ENCODE measurements at places on chromosomes 6 and 20.
A peak's percentile ranks its signal among the peaks of the same experiment; 100 is the strongest.

- no peak for DNase-seq
Observed at GRCh38 chr20:15319439-15319838, 982.0 kb upstream of the FLRT3 start.

- DNase-seq, result peak; percentile 93
Observed at GRCh38 chr20:37345339-37346235, at the start of gene SRC. Gene SRC, plus strand, starts transcription at chr20:37346140. Its CDS starts 38,014 bp downstream, at chr20:37384154.

GRCh38 chr20:6007529-6008103, 46.2 kb downstream of the LRRN4 start:
- no peak for DNase-seq

DNA sequence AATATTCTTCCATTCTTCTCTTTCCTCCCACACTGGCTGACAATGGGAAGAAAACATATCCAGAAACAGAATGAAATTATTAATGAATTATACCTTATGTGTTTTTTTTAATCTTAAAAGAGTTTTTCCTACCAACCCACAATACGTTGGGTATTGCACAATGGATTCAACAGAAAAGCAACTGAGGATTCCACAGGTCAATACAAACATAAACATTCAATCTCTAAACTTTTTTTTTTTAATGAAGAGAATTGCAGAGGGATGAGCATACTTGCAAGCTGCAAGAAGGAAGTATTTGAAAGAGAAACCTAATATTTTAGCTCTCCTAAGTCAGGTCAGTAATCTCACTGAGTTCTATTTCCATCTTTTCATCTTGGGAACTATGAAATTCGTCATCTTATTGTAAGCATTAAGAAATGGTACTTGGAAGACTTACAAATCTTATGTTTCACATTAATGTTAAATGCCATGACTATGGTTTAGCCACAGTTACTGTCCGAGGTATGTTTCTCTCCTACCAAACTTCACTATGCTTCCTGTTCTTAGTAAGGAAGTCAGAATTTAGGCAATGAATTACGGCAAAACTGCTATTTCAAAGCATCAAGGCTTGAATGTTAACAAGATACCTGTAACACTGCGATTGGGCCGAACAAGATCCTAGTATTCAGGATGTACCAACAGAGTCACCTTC, 100.8 kb downstream of the HIVEP2 start:
- DNase-seq, result no peak

- no peak for DNase-seq
Observed at GRCh38 chr20:1378735-1379125, 14.1 kb downstream of the FKBP1A start.

- DNase-seq, result no peak
Observed at GRCh38 chr6:13319891-13320564, 8.3 kb downstream of the TBC1D7 start.

- no peak for DNase-seq
Observed at GRCh38 chr6:24838081-24838480, 39.4 kb upstream of the ARMH2 start.

- no peak for DNase-seq
Observed at GRCh38 chr6:53651205-53651763, 14.3 kb downstream of the KLHL31 start.

DNA sequence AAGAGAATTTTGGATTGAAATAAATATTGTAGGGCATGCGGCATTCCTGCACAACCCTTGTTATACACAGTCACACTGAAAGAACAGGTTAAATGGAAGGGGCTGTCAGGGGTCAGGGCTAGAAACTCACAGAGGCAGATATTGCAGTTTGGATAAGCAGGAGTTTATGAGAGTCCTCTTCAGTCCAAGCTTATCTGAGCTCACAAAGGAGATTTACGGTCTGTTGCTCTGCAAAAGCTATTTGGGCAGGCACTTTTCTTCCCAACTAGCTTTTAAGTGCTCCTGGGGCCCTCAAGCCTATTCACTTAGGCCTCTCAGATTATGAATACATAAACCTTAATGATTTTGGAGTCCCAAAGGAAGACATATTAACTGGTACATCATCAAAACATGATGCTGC, 156.2 kb downstream of the SOX4 start:
- no peak for DNase-seq

GRCh38 chr20:36112112-36112511, 42.4 kb upstream of the EPB41L1 start:
- no peak for DNase-seq

DNA sequence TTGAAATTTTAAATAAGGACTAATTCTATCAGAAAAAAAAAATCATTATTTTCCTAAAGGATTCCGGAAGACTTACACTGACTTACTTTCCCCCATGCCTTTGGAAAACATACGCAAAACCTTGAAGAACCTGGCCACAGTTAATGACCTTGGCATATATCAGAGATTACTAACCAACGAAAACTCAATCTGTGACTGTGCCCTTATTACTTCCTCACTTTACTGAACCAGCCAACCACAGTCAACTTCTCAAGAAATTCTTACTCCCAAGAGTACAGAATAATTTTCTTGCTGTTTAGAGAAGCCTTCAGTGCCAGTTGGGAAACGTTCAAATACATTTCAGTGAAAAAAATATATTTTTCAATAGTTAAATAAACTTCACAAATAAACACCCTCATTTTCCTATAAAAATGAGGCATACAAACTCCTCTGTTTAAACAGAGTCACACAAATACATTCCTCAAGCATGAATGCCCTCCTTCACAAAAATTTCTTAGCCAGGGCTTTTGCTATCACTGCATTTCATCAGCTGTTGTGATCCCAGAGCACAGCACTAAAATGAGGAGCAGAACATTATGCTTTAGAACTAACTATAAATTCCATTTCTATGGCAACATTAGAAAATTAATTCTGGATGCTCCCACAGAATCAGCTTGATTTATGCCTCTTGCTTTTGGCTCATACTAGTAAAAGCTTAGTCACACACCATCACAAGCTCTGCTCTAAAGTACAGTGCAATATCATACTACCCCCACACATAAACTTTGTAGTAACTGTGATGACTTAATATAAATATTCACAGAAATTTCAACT, 117.6 kb downstream of the DST start:
- DNase-seq, result no peak

DNA sequence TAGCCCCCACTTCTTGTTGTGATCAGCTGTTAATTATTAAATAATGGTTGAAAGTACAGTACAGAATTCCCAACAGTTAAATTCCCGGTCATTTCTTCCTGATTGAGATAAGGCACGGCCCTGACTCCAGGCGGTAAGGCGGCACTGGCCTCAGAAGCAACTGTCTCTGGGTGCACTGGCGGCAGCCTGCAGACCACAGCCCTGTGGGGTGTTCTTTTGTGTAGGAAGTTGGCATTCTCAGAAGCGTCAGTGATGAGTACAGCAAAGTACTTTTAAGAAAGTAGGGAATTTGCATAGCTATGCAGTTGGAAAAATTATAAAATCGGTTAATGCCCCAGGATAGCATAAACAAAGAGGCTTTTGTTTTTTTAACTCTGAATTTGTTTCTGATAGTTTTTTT, 50.5 kb downstream of the SAMD5 start:
- DNase-seq, result no peak

DNA sequence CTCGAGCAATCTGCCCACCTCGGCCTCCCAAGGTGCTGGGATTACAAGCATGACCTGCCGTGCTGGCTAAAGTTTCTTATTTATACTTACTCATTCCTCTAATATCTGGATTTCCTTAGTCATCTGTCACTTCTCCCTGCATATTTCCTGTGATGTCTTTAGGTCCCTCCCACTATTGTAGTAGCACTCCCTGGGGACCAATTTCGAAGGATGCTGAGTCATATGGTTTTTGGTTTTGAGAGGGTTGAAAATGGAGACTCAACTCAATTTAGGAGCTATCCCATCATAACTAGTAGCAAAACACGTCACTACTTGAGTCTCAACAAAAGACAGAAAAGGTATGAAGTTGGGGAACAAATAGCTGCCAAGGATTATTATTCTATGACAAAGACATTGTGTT, 20.2 kb downstream of the MCUR1 start:
- DNase-seq, result no peak

GRCh38 chr20:47603260-47603659, 101.6 kb downstream of the NCOA3 start:
- no peak for DNase-seq

- DNase-seq, result no peak
Observed at GRCh38 chr6:45185403-45186251, 142.5 kb upstream of the RUNX2 start.

DNA sequence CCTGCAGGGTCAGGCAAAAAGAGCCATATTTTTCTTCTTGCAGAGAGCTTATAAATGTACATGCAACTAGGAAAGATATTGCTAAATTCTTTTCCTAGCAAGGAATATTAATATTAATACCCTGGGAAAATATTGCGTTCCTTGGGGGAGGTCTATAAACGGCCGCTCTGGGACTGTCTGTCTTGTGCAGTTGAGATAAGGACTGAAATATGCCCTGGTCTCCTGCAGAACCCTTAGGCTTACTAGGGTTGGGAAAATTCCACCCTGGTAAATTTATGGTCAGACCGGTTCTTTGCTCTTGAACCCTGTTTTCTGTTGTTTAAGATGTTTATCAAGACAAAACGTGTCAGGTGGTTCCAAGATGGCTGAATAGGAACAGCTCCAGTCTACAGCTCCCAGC, 121.3 kb upstream of the CARMIL1 start:
- DNase-seq, result no peak

DNA sequence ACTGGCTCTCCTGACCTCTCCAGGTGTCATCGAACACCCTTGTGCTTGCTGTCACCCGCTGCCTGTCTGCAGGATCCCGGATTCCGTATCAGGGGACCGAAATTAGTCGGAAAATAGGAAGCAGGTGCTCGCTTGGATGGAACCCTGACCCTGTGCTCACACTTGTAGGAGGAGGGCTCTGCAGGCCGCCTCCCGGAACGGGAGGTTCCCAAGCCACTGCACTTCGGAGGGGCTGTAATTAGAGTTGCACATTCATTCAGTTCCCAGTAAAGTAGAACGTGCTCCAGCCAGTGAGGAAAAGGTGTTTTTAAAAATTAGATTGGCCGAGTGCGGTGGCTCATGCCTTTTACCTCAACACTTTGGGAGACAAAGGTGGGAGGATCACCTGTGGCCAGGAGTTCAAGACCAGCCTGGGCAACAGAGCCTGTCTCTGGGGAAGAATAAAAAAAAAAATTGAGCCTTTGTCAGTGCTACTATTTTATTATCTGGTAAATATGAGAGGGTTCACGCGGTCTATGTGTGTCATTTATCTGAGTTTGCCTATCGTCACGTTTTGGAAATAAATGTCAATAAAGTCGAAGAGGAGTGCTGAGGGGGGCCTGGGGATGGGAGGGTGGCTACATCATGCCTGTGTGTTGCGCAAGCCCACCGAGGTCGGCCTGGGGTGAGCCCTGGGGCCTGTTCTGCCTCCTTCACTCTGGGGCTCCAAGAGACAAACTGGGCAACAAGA, 1.5 kb upstream of the GMEB2 start:
- peak; percentile 76 for DNase-seq

DNA sequence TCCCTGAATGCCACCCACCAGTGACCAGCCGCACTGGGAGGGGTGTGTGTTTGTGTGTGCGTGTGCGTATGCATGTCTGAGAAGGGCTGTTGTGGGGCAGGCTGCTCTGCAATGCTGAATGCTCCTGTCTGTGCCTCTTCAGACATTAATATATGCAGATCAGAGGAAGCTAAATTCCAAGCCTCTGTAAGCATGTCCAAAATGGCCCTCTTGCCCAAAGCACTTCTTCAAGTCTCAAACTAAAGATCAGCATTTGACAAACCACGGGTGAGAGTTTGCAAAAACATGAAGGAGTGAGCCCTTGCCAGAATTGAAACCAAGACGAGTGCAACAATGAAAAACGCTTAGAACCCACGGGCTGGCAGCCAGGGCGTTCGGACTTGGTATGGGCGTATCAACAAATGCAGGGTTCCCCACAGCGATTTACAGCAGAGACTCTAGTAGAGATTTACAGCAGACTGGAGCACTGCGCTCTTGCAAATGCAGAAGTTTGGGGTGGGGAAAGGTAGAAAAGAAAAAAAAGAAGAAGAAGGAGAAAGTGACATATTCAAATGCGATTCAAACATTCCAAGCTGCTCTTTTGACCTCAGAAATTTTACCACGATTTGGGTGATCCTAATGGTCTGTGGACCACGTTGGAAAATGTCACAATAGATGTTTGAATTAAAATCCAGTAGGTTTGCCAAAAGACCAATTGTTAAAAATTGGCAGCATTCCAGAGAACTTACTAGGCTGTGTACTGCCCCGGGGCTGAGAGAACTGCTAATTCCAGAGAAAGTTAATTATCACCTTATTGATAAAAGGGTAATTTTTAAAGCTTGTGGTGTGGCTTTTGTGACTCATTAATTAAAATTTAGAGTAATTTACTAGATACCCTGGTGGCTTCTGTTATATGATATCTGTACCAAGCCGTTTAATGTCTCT, 3.5 kb downstream of the SCML4 start:
- DNase-seq, result no peak

DNA sequence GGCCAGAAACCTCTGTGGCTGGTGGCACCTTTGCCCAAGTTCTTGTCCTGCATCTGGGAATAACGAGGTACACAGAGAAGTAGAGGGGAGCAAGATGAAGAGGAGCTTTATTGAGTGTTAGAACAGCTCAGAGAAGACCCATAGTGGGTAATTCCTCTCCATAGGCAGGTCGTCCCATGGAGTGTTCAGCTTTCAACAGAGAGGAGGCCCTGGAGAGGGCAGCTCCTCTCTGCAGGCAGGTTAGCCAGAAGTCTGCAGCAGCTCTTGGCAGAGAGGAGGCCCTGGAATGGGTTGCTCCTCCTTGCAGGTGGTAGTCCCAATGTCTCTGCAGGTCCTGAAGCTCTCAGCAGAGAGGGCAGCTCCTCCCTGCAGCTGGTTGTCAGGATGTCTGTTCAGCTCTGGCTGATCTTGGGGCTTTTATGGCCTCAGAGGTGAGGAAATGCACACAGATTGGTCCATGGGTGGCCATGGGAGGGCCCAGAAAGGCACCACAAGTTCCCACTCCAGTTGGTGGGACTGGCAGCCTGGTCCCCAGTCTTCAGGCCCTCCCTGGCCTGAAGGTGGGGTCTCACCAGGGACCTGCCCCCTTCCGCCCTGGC, 89.0 kb downstream of the IPCEF1 start:
- no peak for DNase-seq

GRCh38 chr6:36028088-36028876, 674 bp downstream of the MAPK14 start:
- peak; percentile 78 for DNase-seq

DNA sequence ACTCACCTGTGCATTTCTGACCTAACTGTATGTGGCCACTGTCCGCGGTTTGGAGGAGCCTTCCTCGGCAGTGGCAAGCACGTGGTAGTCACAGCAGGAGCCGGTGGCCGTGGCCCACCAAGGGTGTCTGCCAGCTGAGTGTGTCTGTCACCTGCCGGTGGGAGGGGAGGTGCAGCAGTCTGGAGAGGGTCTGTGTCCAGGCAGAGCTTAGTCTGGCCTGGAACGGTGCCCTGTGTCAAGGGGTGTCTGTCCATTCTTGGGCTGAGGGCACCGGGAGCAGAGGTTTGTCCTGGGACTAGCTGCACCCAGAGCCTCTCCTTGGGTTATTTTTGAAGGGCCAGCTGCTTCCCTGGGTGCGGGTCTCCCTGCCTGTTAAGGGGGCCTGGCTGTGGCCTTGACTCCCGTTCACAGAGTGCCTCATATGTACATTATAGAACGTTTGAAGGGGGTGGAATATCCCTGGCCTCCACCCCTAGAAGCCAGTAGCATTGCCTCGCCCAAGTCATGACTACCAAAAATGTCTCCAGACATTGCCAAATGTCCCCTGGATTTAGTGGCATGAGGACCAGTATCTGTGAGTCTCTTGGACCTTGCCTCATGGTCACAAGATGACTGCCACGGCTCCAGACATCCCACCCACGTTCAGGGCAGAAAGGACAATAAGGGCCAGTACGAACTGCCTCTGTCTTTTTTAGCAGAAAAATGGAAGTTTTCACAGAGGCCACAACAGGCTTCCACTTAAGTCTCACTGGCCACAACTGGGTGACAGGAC, 5.2 kb downstream of the RBM38 start:
- peak; percentile 63 for DNase-seq

- no peak for DNase-seq
Observed at GRCh38 chr6:125469915-125470314, 168.1 kb upstream of the HDDC2 start.

All from upper lobe of right lung (tissue), 1 donor.